ENCODE measurements at places on chromosomes 2 and 18.

DNA sequence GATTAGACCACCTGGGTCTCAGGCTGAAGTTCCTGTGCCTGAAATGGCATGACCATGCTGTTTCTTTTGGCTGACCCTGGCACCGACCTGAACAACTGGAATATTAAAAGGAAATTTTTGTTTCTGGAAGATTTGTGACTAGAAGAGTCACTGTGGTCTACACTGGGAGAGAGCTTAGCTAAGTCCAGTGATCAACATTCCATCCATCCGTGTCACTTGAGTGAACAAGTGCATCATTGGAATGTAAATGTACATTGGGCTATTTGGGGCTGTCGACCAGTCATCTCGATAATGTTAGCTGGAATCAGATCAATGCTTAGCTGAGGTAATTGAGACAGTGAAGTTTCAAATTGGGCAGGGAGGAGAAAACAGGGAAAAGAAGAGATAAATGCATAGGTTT, 95.4 kb upstream of the CCDC85A start:
- DNase-seq = no peak

- no peak for DNase-seq
Observed at GRCh38 chr2:669323-669722, 7.9 kb downstream of the TMEM18 start.

GRCh38 chr2:162099836-162100235, 25.8 kb upstream of the DPP4 start:
- no peak for DNase-seq

DNA sequence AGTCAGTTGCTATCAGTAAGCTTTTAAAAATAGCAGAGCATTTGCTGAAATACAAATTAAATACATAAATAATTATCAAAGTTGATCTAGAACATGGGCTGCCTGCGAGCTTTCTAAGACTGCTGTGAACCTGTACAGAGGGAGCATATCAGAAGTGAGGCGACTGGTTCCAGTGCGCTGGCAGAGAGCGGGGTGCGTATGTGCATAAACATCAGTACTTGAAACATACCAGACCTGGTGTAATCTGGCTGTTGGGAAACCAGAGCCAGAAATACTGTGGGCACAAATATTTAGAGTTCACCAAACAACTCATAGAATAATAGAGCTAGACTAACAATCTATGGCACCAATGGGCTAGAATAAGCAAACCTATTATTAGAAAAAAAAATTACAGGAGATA, 27.3 kb downstream of the PDIA6 start:
- no peak for DNase-seq

GRCh38 chr2:121565389-121566250, 34.9 kb downstream of the RNU4ATAC start:
- no peak for DNase-seq

DNA sequence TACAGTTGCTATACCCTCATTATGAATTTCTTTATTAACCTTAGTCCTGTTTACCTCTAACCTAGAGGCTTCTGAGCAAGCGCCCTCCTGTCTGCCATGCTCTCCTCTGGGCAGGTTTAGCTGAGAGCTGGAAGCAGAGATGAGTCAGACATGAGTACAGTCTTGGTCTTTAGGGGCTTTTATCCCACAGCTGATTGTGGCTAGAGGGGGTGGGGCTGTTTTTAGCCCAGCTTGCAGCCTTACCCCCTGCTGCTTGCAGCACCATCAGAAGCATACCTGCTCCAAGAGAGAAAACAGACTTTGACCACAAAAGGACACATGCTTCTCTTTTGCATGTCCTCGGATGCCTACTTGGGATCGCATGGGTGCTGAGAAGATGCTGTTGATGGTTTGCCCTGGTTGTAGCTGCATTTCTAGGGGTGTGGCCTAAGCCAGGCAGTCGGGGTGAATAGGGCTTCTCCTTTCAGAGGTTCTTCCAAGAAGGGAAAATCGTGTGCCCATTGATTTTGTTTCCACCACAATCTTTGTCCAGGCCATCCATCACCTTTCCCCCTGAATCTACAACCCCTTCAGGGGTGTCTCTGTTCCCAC, 115.0 kb upstream of the LGALSL start:
- DNase-seq = no peak

DNA sequence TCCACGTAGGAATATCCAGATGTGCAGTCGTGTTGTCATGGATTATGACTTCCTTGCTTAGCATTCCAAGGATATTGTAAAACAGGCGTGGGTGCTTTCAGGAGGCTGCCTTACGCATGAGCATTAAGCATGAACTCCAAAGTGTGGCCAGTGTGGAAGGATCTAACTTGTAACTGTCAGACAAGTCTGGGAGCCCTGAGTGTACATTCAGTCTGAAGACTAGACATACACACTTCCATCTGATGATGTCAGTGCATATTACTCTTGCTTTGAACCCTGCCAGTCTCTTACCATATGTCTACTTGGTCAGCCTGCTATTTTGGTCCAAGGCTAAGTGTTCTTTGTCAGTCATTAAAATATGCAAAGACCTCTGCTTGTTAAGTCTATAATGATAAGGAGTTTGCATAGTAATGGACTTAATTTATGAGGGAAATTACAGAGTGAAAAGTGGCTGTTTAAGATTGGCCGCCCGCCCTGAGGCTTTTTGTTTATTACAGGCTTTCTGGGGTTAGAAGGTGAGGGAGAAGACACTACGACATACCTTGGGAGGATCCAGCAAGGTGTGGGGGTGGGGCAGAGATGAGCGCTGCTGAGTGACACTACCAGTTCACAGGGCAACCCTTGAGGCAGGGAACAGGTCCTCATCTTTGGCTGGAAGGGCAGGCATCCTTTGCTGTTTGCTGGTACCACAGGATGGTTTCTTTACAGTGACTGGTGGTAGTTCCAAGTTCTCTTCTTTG, 48.3 kb downstream of the CABLES1 start:
- no peak for DNase-seq

DNA sequence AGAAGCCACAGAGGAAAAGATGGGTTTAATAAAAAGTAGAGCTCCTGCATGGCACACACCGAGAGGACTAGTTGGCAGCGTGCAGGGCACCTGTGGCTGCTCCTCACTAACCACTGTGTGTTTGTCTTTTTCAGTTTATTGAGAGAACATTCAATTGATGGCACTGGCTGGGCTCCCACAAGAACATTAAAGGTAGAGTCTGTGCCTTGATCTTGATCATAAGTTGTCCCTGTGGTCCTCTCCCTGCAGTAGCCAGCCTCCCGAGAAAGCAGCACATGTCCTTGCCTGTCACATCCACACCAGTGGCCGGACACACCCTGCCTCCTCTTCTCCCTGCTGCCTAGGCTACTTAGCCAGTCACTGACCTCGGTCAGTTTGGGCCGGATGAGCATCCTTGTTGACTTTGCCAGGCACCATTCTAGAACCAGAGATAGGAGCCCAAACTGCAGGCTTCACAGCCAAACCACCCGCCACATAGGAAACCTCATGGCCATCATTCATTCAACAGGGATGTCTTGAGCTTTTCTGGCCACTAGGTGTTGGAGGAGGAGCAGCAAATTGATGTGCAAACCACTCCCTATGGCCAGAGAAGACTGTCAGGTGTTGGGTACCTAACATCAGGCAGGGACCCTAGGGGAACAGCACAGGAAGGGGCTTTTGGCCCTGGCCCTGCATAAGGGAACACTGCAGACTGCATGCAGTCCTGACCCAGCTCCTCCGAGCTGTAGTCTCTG, 30.2 kb upstream of the SCLY start:
- no peak for DNase-seq

DNA sequence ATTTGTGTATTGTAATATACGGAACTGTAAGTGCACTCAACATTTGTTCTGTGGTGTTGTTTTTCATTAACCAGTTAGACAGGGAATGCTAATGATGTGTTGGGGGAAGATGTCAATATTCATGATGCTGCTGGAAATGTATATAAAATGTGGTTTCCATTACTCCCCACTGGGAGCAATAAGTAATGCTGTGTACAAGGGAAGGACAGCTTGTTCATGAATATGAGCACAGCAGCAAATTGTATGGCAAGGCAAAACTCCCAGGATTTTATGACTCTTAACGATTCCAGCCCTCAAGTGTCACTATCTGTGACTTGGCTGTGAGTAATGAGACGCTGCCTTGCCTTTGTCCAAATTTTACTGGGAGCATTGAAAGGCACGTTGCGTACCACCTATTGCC, 312.4 kb upstream of the DDX18 start:
- DNase-seq = no peak

DNA sequence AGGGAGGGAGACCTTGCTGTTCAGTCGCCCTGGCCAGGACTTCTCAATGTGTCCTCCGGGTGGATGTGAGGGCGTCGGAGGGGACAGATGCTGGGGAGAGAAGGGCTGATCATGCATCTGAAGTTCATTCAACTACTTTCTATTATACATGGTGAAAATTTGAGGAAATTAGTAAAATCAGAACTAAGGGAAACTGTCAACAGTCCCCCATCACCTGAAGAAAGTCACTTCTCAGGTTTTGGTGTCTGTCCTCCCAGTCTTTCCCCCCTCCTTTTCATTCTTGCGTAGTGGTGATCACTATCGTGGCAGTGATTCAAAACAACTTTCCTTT, 17.4 kb upstream of the ACKR3 start:
- no peak for DNase-seq

DNA sequence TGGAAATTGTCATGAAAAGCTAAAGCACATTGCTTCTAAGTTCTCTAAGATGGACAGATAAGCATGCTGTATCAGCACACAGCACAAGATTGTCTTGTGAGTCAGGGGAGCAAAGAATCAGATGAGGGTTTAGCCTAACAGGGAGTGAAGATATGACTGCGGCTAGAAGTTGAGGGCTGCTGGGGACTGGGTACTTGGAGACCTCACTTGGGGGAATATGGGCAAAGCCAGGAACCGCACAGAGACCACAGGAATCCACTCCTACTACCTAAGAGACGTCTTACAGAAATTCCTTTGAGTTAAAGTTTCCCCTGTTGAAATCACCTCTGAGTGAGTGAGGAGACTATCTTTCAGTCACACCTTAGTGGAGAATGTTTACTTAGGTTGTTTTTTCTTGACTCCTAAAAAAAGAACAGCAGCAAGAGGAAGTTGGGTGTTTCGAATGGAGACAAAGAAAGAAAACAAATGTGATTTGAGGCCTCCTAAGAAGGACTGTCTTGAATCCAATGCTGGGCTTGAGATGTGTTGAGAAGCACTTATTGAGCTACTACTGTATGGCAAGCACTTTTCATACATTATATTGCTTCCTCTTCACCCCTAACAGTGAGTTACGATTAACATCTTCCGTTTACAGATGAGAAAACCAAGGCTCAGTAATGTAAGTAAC, 100.7 kb downstream of the ANKRD44 start:
- DNase-seq = no peak

GRCh38 chr2:54710216-54710615, 13.2 kb upstream of the EML6 start:
- no peak for DNase-seq

GRCh38 chr2:120110507-120110906, 97.6 kb downstream of the EPB41L5 start:
- no peak for DNase-seq

DNA sequence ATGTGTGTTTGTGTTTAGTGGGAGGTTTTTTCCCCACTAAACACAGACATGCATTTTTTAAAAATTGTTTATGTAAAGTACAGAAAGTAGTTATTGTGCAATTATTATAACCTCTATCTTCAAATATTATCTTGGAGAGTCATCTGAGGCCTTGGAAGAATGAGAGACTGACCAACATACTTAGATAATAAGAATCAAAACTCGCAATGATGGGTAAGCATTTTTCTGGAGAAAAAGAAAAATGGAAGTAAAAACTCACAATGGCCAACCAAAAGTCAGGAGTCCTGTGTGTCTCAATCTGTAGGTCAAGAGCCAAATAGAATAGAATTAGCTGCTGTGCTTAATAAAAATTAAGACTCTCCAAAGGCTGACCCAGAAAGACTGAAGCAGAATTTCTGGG, 43.0 kb downstream of the MEMO1 start:
- DNase-seq = no peak

DNA sequence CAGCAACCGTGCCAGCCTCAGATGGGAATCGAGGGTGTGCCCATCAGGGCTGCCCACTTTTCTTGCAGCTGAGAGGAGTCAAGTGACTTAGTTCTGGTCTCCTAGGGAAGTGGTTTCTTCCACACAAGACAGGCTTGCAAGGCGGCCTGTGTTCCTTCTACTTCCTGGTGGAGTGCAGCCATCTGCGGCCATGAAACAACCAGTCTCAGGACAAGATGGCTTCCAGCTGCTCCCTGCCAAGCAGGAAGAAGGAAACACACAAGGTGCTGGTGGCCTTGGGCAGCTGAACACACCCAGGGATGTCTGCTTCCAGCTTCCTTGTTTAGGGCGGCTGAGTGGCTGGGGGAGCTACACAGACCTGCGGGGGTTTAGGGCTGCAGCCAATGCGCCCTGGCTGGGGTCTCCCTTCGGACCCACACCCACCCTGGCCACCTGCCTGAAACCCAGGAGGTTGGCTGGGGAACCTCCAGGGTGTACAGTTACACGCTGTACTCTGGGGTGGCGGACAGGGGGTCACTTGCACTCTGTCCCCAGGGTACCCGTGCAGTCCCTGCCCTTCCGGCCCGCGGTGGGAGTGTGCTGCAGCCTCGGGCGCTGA, 34.7 kb downstream of the PTPN18 start:
- DNase-seq = no peak

- no peak for DNase-seq
Observed at GRCh38 chr2:67510745-67511144, 113.6 kb downstream of the ETAA1 start.

DNA sequence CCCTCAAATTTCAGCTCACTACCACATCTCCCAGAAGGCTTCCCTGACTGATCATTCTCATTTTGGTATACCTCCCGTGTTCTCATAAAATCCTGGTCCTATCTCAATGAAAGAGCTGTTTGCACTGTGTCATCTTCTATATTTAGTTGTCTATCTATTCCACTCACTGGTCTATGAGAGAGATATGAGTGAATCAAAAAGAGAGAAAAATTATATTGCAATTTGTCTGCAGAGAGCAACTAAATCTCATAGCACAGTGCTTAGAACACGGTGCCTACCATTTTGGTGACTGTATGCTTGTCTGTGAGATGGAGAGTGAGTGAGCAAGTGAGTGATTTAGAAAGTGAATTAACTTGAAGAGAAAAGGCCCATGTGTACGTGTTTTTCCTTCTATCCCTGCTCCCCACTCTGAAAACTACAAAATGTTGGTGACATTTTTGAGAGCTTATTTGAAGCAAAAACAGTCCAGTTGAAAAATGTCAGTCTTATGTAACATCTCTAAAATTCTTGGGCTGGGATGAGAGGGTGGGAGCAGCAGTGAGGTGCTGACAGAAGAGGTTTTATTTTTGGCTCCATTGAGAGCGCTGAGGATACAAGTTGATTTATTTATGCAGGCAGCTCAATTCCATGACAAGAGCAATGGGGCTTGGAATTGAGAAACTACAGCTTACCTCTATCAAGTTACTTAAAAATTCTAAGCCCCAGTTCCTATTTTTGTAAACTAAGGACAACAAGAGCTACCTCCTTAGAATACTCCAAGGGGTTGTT, 373.5 kb upstream of the CHST9 start:
- no peak for DNase-seq

DNA sequence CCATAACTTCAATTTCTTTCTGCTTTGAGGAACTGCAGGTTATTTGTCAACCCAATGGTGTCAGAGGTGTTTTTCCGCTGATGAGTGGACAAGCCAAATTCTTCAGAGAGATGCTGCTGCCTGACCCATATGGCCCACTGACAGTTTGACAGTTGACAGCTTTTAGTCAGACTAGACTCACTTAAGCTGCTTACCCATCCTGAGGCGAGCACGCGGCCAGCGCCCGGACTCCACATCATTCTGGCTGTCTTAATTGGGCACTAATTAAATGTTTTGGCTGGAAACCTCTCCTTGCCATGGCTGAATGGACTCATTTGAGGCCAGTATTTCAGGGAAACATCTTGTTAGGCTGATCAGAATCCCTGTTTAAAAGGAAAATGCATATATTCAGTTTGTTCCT, 316.1 kb upstream of the FANCL start:
- DNase-seq = no peak

All from stimulated activated CD8-positive, alpha-beta memory T cell treated with anti-CD3 and anti-CD28 coated beads, Interleukin-2, amount 100 ng/mL, for 1 hour (primary cell).